Activated CD8-positive, alpha-beta memory T cell treated with anti-CD3 and anti-CD28 coated beads for 4 hours (primary cell): ENCODE measurements at places on chromosomes 5 and 9.

DNA sequence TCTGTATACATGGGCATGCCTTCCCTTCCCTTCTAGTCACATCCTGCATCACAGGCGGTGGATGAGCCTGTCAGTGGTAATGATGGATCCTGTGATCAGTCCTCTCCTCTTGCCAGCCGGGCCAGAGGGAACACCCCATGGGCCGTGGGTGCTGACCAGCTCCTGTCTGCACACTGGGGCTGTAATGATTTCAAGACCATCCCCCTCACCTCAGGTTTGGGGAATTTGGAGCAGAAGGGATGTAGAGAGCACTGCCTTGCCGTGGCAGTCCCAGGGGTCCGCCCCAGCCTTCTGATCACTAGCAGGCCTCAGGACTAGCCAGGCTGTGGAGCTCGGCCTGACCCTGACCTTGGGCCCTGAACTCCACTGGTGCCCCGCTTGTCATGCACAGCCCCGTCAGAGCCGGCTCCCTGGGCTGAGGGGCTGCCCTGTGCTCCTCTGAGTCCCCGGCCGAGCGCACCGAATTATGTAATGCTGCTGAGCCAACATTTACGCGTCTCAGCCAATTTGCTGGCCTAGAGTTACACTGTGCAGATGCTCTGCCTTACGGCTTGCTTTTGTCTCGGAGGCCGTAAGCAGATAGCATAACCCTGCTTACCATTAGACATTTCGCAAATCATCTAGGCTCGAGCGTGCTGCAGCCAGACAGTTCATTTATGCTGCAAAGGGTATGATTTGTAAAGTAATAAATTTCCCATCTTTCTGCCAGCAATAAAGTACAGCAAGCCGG, 155.3 kb downstream of the MACROH2A1 start:
- DNase-seq = no peak

DNA sequence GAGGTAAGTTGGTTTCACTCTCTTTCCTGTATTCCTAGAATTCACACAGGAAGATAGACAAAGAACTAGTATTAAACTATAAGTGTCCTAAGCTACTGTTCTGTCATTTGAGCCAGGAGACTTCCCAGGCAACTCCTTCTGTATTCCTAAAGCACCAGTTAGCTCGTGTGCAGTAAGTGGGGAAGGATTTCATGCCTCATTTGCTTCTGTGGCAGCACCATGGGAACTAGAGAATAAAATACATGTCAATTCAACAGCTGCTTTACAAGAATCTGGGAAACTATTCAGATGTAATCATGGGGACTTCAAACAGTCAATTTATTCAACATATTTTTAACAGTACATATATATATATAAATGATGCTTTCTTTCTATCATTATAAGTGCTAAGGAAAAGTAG, 762.3 kb downstream of the PRELID2 start:
- DNase-seq = no peak

DNA sequence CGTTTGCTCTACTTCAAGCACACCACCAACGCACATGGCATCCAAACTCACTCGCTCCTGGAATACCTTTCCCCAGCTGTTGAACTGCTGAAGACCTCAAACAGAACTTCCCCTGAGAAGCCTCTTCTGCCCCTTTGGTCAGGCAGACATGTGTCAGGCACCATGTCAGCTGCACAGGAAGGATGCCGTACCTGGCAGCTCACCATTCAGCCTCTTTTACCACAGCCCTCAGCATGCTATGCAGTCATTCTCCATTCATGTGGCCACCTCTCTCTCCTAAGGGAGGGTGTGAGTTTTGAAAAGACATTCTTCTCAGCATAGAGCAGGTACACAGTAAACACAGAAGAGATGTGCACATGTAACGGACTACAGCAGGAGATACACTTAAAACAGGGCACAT, 14.2 kb downstream of the IL4 start:
- no peak for DNase-seq

- no peak for DNase-seq
Observed at GRCh38 chr9:3648722-3649246, 123.0 kb upstream of the RFX3 start.

DNA sequence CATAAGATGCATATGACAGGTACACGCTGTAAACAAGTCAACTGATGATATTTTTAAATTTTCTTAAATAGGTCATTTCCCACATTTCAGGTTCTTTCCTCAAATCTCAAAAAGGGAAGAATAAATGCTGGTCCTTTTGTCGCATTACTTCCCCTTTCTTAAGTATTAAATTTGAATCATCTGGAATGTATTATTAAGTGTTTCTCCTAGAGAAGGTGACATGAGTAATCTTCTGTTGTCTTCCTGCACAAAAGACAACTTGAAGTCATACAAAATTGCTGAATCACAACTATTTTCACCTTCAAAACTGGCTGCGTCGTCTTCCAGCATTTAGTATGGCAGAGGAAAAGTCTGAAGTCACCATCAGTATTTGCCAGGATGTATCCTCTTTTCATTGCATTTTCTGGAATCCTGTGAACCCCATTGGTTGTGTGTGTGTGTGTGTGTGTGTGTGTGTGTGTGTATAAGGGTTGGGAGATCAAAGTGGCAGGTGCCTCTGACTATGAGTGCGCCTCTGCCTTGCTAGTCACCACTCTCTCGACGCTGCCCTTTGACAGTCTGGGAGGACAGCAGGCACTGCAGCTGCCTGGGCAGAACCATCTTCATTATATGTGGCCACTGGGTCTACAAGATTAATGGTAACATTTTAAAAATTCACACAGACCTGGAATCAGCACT, 86.9 kb downstream of the MVB12B start:
- DNase-seq = no peak

GRCh38 chr9:122265149-122265915, 650 bp downstream of the MRRF start:
- peak; percentile 10 for DNase-seq
